ENCODE measurements at places on chromosomes 4 and X.

- no peak overlapping the region for H3K27ac ChIP-seq
- H3K4me3 ChIP-seq, result no peak overlapping the region
- H3K27me3 ChIP-seq, result no peaks in the 10 kb centered on the region
- ATAC-seq, result no peak
Measured at GRCh38 chr4:10151182-10151581, 34.6 kb upstream of the WDR1 start.

GRCh38 chr4:174494726-174495125, 27.6 kb downstream of the HPGD start:
- no peaks in the 10 kb centered on the region for H3K36me3 ChIP-seq
- H3K27ac ChIP-seq, result no peak overlapping the region
- no peak overlapping the region for H3K4me3 ChIP-seq
- ATAC-seq, result no peak
- H3K4me1 ChIP-seq, result peaks cover 17% of the 10 kb centered on the region

DNA sequence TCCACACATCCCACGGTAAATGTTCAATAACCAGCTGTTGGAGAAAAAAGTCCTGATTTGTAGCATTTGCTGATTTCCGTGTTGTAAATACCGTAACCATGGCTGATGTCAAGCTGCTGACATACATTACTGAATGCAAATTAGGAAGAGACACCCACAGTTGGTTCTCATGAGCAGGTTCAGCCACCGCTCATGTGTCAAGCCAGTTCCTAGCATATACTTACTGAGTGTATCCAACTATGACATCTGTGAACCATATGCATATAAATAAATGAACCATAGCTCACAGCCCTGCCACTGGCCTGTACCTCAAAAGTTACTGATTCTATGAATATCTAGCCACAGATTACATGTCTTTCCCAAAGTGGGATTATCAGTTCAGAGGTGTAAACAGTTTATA, 29.5 kb downstream of the FHDC1 start:
- no peak for ATAC-seq
- no peak overlapping the region for H3K27ac ChIP-seq
- no peak overlapping the region for H3K4me3 ChIP-seq
- peaks cover 8% of the 10 kb centered on the region for H3K36me3 ChIP-seq
- no peaks in the 10 kb centered on the region for H3K27me3 ChIP-seq

- no peaks in the 10 kb centered on the region for H3K36me3 ChIP-seq
- no peak for ATAC-seq
- H3K4me1 ChIP-seq, result peaks cover 57% of the 10 kb centered on the region
- H3K27me3 ChIP-seq, result no peaks in the 10 kb centered on the region
- no peak overlapping the region for H3K4me3 ChIP-seq
Measured at GRCh38 chr4:39721788-39722187, 23.9 kb downstream of the UBE2K start.

GRCh38 chr4:63583007-63583406, 826.2 kb downstream of the TECRL start:
- ATAC-seq, result no peak
- H3K36me3 ChIP-seq, result no peaks in the 10 kb centered on the region
- no peak overlapping the region for H3K4me3 ChIP-seq

DNA sequence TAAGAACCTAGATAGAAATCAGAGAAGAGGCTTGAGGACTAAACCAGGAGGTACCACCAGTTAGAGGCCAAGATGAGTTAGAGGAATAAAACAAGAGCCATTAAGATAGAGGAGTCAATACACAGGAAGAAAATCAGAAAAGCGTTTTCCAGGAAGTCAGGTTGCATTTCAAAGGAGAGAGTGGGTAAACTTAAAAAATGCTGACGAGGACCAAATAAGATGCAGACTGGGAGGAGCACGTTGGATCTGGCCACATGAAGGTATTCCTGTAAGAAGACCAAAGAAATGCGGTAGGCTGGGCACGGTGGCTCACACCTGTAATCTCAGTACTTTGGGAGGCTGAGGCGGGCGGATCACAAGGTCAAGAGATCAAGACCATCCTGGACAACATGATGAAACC, 533.1 kb upstream of the TENM3 start:
- no peak overlapping the region for H3K27ac ChIP-seq
- no peaks in the 10 kb centered on the region for H3K4me1 ChIP-seq
- ATAC-seq, result no peak
- no peak overlapping the region for H3K4me3 ChIP-seq
- H3K36me3 ChIP-seq, result no peaks in the 10 kb centered on the region
- H3K27me3 ChIP-seq, result no peaks in the 10 kb centered on the region

GRCh38 chr4:8115203-8115520, 43.5 kb downstream of the ABLIM2 start:
- no peak overlapping the region for H3K4me3 ChIP-seq
- no peaks in the 10 kb centered on the region for H3K27me3 ChIP-seq
- no peak overlapping the region for H3K27ac ChIP-seq
- H3K4me1 ChIP-seq, result peaks cover 23% of the 10 kb centered on the region
- ATAC-seq, result no peak

DNA sequence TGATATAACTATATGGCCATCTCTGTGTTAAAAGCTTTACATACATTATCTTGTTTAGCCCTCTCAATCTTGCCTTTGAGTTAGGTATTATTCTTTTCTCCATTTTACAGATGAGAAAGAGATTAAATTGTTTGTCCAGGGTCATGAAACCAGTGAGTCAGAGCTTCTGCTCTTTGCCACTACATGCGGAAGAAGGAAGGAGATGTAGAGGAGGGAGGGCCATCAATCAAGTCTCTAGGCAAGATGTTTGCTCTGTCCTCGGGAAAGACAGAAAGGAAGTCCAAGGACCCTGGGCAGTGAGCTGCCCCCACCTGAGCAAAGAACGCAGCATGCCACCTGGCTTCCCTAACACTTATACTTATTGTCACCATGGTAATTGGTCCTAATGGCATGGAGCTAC, 133.7 kb upstream of the IL1RAPL2 start:
- no peak overlapping the region for H3K27ac ChIP-seq
- H3K4me1 ChIP-seq, result no peaks in the 10 kb centered on the region
- H3K4me3 ChIP-seq, result no peak overlapping the region
- H3K36me3 ChIP-seq, result no peaks in the 10 kb centered on the region

DNA sequence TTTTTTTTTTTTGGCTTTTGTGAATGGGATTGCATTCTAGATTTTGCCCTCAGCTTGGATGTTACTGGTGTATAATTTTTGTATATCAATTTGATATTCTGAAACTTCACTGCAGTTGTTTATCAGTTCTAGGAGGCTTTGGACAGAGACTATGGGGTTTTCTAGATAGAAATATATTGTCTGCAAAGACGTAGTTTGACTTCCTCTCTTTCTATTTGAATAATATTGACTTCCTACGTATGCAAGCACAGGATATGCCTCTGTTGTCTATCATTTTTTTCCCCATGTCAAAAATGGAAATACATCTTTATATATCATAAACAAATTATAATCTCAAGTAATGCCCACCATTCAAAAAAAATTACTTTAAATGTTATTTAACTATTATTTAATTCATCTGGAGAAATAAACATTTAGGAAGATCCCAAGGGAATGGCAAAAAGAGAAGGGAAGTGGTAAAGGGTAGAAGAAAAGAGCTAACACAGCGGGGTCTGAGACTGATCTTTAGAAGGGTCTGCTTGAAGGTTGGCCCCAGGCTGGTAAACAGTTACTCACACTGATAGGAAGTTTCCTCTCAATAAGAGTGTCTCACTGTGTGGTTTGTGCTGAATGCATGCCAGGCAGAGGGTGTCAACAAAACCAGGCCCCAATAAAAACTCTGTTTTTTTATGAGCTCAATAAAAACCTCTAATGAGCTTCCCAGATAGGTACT, 35.7 kb downstream of the ZNF518B start:
- no peak overlapping the region for H3K4me3 ChIP-seq
- no peaks in the 10 kb centered on the region for H3K4me1 ChIP-seq
- no peak overlapping the region for H3K27ac ChIP-seq
- H3K27me3 ChIP-seq, result no peaks in the 10 kb centered on the region
- ATAC-seq, result no peak
- H3K36me3 ChIP-seq, result no peaks in the 10 kb centered on the region

- no peak overlapping the region for H3K4me3 ChIP-seq
- H3K27ac ChIP-seq, result no peak overlapping the region
- H3K4me1 ChIP-seq, result no peaks in the 10 kb centered on the region
- no peak for ATAC-seq
- H3K36me3 ChIP-seq, result no peaks in the 10 kb centered on the region
Measured at GRCh38 chrX:74606799-74607198, 7.6 kb downstream of the RLIM start.

- no peak for ATAC-seq
- no peaks in the 10 kb centered on the region for H3K36me3 ChIP-seq
- H3K4me1 ChIP-seq, result no peaks in the 10 kb centered on the region
- H3K4me3 ChIP-seq, result no peak overlapping the region
- no peak overlapping the region for H3K27ac ChIP-seq
- no peaks in the 10 kb centered on the region for H3K27me3 ChIP-seq
Measured at GRCh38 chr4:155566354-155566753, 100.3 kb upstream of the GUCY1A1 start.

DNA sequence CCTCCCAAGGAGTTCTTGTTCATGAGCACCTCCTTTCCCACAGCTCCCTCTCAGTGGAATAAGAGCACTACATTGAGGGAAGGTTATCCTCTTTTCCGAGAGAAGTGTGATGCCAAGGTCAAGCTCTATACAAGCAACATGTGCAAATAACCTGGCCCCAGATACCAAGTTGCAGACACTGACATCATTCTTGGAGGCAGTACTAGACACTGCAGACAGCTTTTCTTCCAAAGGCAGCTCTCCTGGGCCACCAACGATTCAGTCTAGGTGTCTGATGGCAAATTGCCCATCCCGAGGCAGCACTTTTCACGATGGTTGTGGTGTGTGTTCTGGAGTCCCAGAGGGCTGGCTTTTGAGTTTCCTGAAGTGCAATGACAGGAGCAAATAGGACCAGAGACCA, 384.9 kb downstream of the TLL1 start:
- H3K4me1 ChIP-seq, result no peaks in the 10 kb centered on the region
- no peaks in the 10 kb centered on the region for H3K27me3 ChIP-seq
- H3K4me3 ChIP-seq, result no peak overlapping the region
- H3K36me3 ChIP-seq, result no peaks in the 10 kb centered on the region
- no peak overlapping the region for H3K27ac ChIP-seq

DNA sequence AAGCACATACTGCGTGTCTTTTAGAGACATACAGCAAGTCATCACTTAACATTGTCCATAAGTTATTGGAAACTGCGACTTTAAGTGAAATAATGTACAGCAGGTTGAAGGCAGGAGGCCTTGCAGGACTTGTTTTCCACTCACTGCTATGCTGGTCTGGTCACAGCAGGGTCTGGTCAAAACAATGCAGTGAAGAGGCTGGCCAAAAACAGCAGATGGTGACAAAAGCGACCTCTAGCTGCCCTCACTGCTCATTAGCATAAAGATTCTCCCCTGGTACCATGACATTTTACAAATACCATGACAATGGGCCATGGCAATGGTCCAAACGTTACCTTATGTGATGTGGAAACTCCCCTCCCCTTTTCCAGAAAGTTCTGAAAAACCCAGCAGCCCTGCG, 1283.6 kb downstream of the FSTL5 start:
- ATAC-seq, result no peak
- no peaks in the 10 kb centered on the region for H3K36me3 ChIP-seq
- no peak overlapping the region for H3K4me3 ChIP-seq
- H3K27ac ChIP-seq, result no peak overlapping the region
- no peaks in the 10 kb centered on the region for H3K4me1 ChIP-seq

GRCh38 chr4:142600952-142601351, 245.1 kb downstream of the INPP4B start:
- no peak overlapping the region for H3K4me3 ChIP-seq
- no peaks in the 10 kb centered on the region for H3K36me3 ChIP-seq
- ATAC-seq, result no peak
- no peaks in the 10 kb centered on the region for H3K27me3 ChIP-seq
- peaks cover 13% of the 10 kb centered on the region for H3K4me1 ChIP-seq

GRCh38 chrX:110210417-110211139, 107.3 kb downstream of the AMMECR1 start:
- H3K27me3 ChIP-seq, result no peaks in the 10 kb centered on the region
- no peaks in the 10 kb centered on the region for H3K4me1 ChIP-seq
- no peaks in the 10 kb centered on the region for H3K36me3 ChIP-seq

DNA sequence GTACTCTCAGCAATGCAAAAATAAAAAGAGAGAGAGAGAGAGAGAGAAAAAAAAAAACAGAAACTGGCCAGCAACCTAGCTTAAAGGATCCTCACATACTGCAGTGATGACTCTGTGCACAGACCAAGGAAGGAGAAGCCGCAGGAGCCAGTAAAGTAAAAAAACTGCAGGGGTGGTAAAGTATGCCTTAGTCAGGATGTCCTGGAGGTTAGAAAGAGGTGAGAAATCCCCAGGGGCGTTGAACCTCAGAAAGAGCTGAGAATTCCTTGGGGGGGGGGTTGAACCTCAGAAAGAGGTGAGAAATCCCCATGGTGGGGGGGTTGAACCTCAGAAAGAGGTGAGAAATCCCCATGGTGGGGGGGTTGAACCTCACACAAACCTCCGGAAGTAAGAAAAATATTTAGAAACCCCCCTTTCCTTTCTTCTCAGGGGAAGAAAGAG, 48.0 kb downstream of the MAGEA9 start:
- no peaks in the 10 kb centered on the region for H3K36me3 ChIP-seq
- H3K27ac ChIP-seq, result peak overlapping the region; percentile 70
- peak overlapping the region; percentile 39 for H3K4me3 ChIP-seq

- H3K4me3 ChIP-seq, result no peak overlapping the region
- no peaks in the 10 kb centered on the region for H3K27me3 ChIP-seq
- no peaks in the 10 kb centered on the region for H3K4me1 ChIP-seq
- peaks cover 80% of the 10 kb centered on the region for H3K36me3 ChIP-seq
- no peak overlapping the region for H3K27ac ChIP-seq
Measured at GRCh38 chr4:17583276-17583675, 6.3 kb downstream of the LAP3 start.

- H3K36me3 ChIP-seq, result no peaks in the 10 kb centered on the region
- H3K4me3 ChIP-seq, result no peak overlapping the region
- H3K4me1 ChIP-seq, result no peaks in the 10 kb centered on the region
- no peaks in the 10 kb centered on the region for H3K27me3 ChIP-seq
- ATAC-seq, result no peak
Measured at GRCh38 chr4:126533146-126533805, 1099.5 kb upstream of the INTU start.

GRCh38 chrX:87900320-87900908, 382.8 kb downstream of the KLHL4 start:
- ATAC-seq, result no peak
- no peaks in the 10 kb centered on the region for H3K27me3 ChIP-seq
- H3K4me1 ChIP-seq, result no peaks in the 10 kb centered on the region

GRCh38 chr4:74543983-74544382, 99.0 kb downstream of the AREG start:
- H3K27ac ChIP-seq, result peak overlapping the region; percentile 61
- no peak overlapping the region for H3K4me3 ChIP-seq
- H3K27me3 ChIP-seq, result no peaks in the 10 kb centered on the region
- H3K36me3 ChIP-seq, result no peaks in the 10 kb centered on the region
- no peak for ATAC-seq
